ENCODE measurements at places on chromosomes 3 and 15.

DNA sequence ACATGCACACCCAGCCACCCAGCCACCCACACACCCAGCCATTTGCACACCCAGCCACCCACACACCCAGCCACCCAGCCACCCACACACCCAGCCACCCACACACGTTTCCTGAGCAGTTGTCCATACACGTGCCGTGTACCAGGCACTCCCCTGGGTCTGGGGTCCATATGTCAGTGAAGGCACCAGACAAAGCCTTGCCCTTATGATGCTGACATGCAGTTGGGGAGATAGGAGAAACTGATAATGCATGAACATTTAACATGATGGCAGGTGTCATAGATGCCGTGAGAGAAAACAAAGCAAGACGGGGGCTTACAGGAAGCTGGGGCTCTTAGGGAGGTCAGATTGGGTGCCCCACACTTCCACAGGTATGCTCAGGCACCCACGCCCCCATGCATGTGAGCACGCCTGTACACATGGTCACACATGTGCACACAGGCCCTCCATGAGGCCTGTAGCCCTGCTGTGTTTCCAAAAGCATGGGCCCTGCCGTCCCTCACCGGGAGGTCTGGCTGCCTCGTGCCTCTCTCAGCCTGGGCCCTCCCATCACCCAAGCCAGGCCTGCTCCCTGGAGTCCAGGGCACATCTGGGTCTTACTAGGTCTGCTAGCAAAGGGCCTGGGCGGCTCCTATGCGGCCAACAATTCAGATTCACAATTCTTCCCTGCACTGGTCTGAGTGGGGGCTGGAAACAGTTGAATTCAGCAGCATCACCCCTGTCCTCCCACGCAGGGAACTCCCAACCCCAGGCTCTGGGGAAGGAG lies 3.6 kb upstream of the DNAJB8 start:
- no peak for DNase-seq

DNA sequence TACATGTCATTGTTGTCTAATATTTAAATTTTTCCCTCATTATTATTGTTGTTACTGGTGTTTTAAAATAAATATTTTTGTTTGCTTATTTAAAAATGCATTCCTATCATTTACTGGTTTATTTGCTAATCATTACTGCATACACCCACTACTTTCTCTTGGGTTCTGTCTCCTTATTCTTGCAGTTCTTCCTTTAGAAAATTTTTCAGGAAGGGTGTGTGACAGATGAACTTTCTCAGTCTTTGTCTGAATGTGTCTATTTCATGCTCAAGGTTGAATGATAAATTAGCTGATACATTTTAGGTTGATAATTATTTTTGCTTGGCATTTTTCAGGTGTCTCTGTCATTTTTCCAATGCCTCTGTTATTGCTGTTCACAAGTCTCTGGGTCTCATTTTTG lies 7.4 kb downstream of the AQP9 start:
- DNase-seq: no peak

- peak; percentile 62 for DNase-seq
Observed at GRCh38 chr15:65981837-65982626, 112.7 kb downstream of the RAB11A start.

DNA sequence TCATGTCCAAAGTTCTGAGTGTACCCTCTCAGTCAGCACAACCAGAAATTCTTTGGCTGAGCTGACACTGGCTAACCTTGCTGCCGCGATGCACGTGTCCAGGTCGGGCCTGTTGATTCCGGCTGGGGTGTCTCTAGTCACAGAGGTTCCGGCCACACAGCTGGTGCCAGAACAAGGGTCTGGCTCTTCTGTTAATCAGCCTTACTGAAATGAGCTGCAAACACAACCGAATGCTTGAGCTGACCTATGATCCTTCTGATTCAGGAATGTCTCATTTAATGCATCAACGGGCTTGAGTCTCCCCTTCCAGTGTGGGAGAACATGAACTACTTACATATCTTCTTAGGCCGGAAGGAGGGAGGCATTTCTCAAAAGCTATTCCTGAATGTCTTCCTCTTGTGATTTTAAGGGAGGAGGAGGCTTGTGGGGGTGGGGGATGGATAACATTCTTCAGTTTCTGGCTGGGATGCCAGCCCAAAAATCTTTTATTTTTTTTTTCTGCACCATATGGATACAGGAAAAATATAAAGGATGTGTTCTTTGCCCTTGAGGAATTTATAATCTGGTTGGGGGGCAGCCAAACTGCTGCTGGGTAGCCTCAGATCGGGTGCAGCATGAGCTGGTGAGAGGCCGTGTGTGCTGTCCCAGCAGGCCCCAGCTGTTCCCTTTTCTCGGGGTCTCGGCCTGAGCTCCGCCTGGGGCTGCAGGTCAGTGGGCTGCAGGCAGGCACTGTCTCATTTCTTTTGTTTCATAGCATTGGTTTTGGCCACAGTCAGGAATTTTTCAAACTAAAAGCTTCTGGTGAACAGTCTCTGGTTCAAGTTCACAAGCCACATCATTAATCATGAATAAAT lies 319.1 kb upstream of the TBL1XR1 start:
- DNase-seq: no peak

GRCh38 chr3:123723522-123724168 lies 138.8 kb upstream of the HACD2 start:
- DNase-seq: no peak

Data from mucosa of descending colon (tissue), 3 donors.